ENCODE measurements at places on chromosomes 4 and X.
A peak's percentile ranks its signal among the peaks of the same experiment; 100 is the strongest.

DNA sequence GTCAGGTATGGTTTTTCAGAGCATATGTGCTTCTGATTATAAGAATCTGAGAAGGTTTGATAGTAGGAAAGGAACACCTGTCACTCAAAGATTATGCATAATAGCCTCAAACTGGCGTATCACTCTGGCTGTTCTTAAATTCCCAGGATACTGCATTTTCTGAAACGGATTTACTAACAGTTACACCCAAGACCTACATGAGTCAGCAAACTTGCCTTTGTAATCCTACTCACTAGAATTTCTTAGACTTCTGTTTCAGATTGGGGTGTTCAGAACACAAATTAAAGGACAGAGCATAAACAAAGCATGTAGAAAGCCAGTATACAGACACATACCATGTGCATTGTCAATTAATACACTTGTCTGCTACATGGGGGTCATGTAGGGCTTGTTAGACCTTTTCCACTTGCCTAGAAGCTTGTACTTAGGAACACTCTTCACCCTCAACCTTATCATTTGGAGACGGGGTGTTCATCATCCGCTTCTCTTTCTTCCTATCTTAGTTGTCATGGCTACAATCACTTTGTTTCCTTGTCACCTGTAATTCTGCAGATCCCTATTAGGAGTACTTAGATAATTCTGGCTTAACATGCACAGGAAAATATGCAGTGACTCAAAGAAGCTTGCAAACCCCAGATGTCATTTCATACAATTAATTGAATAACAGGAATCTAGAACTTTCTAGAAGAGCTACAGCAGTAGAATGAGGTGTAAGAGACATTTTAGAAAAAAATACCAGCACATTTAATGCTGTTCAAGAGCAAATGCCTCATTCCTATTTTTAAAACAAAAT, 593.0 kb upstream of the TENM3 start:
- no peak for DNase-seq

- peak; percentile 88 for DNase-seq
These were observed 18.1 kb upstream of the CXCL2 start for GRCh38 chr4:74117024-74117534.

DNA sequence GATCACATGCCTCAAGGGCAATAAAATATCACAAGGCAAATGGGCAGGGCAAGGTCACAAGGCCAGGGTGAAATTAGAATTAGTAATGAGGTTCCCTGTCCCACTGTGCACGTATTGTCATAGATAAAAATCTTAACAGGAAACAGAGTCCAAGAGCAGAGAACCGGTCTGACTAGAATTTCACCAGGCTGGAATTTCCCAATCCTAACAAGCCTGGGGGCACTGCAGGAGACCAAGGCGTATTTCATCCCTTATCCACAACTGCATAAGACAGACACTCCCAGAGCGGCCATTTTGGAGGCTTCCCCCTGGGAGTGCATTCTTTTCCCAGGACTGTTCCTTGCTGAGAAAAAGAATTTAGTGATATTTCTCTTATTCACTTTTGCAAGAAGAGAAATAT, 25.9 kb upstream of the PRDM5 start:
- DNase-seq = no peak

- DNase-seq = no peak
These were observed 126.1 kb downstream of the INPP4B start for GRCh38 chr4:142719854-142720541.

- no peak for DNase-seq
These were observed 51.0 kb upstream of the RASGEF1B start for GRCh38 chr4:81522711-81523110.

DNA sequence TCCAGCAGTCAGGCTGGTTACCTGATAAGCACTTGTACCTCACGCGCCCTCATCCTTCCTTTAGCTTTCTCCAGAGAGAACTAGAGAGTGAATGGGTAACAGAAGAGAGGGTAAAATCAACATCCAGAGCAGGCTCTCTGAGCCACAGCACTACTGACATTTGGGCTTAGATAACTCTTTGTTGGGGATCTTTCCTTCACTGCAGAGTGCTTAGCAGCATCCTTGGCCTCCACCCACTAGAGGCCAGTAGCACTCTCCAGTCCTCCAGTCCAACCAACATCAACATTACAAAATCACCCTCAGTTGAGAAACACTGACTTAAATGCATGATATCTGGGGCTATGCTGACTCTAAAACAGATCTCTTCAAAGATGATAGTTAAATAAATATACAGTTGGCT, 220.7 kb downstream of the TACR3 start:
- DNase-seq = no peak

DNA sequence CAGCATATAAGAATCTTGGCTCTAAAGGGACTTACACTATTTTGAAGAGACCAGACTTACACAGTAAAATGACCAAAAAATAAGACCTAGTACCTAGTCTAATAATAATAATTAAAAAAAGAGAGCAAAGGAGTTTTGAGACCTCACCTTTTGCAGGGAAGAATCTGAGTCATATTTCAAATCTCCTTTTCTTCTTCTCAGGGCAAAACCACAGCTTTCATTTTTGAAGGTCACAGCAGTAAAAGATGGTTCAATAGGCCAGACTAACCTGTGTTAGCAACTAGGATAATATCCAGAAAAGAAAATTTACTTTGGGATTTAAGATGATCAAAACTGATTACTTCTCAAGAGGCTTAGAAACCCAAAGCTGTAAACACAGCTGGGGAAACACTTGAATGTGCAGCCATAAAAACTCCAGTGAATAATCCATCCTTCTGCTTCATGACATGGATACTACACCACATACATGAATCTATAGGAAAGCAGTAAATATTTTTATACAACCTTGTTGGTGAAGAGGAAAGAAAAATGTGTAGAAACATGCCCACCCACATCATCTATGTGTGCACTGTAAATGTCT, 25.9 kb upstream of the LNX1 start:
- DNase-seq = no peak

DNA sequence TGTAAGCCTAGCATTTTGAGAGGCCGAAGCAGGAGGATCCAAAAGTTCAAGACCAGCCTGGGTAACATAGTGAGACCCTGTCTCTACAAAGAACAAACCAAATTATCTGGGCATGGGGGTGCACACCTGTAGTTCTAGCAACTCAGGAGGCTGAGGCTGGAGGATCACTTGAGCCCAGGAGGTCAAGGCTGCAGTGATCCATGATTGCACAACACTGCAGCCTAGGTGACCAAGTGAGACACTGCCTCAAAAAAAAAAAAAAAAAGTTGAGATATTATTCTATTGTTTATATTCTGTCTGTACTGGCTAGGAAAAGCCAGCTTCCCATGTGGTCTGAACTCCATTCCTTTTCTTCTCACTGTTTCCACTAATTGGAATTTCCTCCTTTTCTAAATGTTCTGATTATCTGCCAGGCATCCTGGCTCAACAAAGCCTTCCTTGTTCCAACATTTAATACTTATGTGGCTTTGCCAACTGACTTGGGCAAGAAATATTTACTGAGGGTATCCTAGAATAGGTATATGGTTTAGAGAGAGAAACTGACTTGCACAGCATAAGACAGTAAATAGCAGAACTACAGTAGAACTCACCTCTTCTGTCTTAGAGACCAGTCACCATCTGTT, 175.2 kb upstream of the ADAMTS3 start:
- DNase-seq = no peak

- no peak for DNase-seq
These were observed 56.4 kb upstream of the DRP2 start for GRCh38 chrX:101163166-101163565.

GRCh38 chr4:53015681-53016080, 153.6 kb downstream of the RASL11B start:
- peak; percentile 71 for DNase-seq

GRCh38 chrX:41276661-41277506, 57.1 kb upstream of the DDX3X start:
- DNase-seq = no peak

DNA sequence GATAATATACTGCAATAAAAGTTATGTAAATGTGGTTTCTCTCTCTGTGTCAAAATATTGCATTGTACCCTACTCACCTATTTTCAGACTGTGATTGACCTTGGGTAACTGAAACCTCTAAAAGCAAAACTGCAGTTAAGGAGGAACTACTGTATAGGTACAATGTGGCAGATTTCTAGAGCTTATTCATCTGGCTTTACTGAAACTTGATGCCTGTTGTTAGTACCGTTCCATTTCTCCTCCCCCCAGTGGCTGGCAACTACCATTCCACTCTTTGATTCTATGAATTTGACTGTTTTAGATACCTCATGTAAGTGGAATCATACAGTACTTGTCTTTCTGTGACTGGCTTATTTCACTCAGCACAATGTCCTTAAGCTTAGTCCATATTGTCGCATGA, 61.9 kb downstream of the HOPX start:
- DNase-seq = no peak

DNA sequence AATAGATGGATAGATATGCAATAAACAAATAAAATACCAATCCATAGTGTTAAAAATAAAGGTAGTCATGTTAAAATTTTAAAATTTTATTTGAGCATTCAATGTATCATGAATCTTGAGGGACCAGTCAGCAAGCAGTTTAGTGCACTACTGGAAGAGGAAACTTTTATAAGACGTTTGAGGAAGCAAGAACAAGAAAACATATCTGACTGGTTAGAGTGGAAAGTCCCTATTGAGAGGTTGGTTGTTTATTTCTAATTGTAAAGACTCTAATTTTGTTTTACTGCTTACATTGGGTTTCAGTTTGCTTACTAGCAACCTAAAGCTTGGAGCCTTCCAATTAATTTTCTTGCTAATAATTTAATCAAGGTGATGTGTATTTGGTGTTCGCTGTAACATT, 786.2 kb downstream of the RAB28 start:
- DNase-seq = no peak

DNA sequence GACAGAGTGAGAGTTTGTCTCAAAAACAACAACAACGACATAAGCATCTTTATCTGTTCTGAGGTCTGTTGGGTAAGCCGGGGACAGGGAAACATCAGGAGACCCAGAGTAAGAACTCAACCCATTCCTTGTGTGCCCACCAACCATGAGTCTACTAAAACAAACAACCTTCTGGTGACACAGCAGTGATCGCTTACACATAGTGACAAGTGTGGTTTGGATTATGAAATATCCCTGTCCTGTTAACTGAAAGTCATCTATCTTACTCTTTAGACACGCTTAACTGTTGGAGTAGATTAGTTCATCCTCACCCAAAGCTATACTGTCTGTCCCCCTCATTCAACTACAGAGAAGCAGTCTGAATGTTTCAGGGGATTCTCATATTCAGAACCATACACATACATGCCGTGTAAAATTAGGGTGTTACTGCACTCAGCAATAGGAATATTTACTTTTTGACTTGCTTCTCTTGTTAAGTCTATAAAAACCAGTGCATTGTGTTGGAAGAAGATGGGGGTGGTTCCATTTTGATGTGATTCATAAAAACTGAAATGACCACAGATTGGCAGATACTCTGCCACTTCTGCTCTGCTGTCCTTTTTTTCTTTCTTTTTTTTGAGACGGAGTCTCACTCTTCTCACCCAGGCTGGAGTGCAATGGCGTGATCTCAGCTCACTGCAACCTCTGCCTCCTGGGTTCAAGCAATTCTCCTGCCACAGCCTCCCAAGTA, 27.4 kb downstream of the PHKA2 start:
- no peak for DNase-seq

- DNase-seq = no peak
These were observed 28.9 kb downstream of the TENM3 start for GRCh38 chr4:182272151-182272550.

DNA sequence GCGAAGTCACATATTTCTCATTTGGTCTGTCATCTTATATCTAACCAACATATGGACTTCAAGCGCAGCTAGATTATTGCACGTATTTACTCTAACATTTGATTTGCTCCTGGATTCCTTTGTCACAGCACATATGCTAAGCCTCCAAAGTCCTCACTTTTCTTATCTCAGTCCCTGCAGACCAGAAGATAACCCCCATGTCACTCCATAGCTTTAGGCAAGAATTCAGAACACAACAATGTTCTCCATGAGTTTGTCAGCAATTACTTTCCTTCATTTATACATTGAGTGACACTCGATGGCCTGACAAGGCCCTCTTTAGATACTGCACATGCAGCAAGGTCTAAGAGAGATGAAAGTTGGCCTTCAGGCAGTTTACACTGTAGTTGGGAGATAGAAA, 4.8 kb upstream of the STATH start:
- DNase-seq = no peak

- DNase-seq = no peak
These were observed 53.3 kb upstream of the BMP2K start for GRCh38 chr4:78722878-78723277.

- DNase-seq = no peak
These were observed 219.9 kb downstream of the SHOX start for GRCh38 chrX:850471-850916.

- no peak for DNase-seq
These were observed 23.3 kb upstream of the CRMP1 start for GRCh38 chr4:5916229-5916628.

DNA sequence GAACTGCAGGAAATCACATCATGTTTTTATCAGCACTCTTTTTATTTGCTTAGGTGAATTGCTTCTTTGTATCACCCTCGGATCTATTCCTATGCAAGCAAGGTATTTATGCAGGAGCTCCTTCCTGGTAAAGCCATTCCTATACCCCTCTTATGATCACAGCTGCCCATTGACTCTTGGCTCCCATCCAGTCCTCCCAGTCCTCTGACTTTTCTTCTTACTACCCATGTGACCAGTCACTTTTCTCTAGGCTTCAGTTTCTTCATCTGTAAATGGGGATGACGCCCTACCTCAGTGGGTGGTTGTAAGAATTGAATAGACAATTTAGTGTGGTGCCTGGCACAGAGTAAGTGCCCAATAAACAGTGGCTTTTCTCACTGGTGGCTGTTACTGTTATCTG, 144.9 kb downstream of the FHIP1A start:
- DNase-seq = no peak

- DNase-seq = no peak
These were observed 54.8 kb downstream of the ZFX start for GRCh38 chrX:24204331-24204730.

GRCh38 chrX:24371391-24371972, 11.0 kb downstream of the SUPT20HL1 start:
- DNase-seq = peak; percentile 81

- no peak for DNase-seq
These were observed 435.3 kb downstream of the ZIC3 start for GRCh38 chrX:138001226-138001625.

DNA sequence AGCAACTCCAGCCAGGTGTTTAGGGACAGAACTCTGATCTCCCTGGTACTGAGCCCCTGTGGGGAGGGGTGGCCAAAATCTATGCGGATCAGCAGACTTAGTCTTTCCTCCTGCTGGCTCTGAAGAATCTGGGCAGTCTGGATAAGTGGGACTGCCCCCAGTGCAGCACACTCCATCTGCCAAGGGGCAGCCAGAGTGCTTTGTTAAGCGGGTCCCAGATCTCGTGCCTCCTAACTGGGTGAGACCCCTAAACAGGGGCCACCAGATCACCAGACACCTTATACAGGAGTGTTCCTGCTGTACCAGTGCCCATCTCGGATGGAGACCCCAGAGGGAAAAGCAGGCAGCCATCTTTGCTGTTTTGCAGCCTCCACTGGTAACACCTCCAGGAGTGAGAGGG, 81.5 kb upstream of the IL13RA2 start:
- DNase-seq = no peak

DNA sequence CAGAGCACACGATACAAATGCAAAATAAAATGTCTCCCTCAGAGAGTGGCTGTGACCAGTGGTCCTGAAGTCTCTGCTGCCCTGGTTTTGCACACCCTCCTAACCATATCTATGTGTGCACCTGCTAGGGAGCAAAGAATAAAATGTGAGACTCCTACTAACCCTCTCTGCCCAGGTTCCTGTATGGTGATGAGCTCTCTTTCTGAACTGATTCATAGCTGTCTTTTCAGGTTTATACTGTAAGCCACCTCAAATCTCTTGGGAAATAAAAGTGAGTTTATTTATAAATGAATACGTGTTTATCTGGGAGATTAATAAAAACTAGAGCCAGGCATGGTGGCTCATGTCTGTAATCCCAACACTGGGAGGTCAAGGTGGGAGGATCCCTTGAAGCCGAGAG, 126.0 kb upstream of the RBPJ start:
- no peak for DNase-seq
